SIG-M5 (cell line): ENCODE measurements at places on chromosomes 7 and 10.

GRCh38 chr10:13054844-13055243 is 45.1 kb upstream of the OPTN start:
- no peak for DNase-seq

DNA sequence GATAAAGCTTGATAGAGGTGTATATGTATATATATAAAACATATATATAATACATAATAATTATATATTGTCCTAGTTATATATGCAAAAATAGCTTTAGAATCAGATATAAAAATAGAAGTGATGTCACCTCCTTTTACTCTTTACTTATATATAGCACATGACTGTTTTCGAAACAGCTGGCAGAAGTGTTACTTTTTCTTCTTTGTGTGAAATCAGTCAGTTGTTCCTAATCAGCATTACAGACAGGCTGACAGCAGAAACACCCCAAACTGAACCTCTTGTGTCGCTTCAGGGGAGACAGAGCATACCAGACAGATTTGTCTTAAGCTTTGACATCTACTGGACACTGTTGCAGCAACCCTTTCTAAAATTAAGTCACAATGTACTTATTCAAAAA is 684.9 kb upstream of the CELF2 start:
- no peak for DNase-seq

GRCh38 chr7:47610506-47611044 is 28.7 kb upstream of the TNS3 start:
- DNase-seq = no peak

DNA sequence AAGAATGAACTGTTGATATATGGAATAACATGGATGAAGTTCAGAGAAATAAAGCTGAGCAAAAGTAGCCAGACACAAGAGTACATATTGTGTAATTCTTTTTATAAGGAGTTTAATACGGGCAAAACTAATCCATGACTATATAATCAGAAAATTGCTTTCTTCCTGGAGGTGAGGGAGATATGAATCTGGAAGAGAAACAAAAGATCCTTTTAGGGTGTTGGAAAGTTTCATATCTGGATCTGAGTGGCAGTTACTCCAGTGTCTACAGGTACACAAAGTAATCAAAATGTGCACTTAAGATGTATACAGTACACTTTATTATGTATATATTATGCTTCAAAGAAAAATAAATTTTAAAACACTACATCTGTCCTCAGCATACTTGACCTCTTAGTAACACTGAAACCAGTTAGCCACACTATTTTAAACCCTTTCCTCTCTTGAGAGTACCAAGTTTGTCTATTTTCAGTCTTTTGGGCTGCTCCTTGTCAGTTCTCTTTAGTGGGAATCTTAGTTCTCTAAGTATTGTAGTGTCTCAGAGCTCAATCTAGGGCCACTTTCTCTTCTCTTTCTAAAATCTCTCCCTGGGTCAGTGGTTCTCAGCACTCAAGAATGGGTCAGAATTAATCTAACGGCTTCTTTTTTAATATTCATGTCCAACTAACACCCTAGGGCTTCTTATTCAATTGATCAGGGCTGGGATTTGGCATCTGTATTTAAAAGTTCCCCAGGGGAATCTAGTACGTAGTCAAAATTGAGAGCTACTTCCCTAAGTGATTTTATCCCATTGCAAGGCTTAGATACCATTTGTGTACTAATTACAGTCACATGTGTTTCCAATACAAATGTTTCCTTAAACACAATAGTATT is 4.3 kb upstream of the LIPF start:
- no peak for DNase-seq

GRCh38 chr10:61172182-61172926 is 228.4 kb upstream of the RHOBTB1 start:
- no peak for DNase-seq

DNA sequence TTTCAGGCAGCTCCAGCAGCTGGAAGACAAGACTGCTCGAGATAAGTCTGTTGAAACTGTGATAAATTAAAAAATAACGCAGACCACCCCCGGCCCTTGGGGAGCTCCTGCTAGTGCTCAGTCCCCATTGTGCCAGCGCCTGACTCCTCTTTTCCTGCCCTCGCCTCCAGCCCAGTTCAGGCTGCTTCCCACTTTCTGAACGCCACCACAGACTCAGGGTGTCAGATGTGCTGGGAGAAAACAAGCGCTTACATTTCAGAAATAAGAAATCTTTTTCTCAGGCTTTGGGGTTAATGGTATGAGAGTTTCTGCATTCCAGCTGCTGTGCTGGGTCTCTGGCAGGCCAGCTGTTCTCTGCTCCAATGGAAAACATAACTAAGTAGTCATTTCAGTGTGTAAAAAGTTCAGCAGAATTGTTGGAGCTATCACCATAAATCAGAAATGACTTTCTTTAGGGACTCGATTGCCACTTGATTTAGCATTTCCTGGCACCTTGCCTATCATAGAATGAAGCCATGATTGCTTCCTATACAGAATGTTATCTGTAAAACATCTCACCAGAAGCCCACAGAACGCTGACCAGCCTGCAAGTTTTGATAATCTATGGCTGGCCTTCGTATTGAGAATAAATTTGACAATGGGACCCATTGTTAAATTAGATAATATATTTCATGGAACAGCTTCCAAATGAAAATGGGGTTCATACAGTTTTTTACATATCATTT is 257.0 kb upstream of the ZNF32 start:
- DNase-seq = no peak

GRCh38 chr10:89526358-89526757 is 9.0 kb downstream of the SLC16A12 start:
- DNase-seq = no peak

DNA sequence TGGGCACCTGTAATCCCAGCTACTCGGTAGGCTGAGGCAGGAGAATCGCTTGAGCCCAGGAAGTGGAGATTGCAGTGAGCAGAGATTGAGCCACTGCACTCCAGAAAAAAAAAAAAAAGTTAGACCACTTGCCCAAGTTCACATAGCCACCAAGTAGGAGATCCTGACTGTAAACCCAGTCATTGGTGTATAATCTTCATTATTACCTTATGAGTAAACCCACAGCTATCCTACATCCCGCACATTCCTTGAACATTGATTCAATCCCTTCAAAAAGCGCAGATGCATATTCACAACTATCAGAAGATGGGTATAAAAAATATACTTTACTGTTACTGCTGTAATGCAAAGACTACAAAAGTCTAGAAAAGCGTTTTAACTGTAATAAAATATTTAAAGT is 512.9 kb downstream of the SUGCT start:
- DNase-seq = no peak

DNA sequence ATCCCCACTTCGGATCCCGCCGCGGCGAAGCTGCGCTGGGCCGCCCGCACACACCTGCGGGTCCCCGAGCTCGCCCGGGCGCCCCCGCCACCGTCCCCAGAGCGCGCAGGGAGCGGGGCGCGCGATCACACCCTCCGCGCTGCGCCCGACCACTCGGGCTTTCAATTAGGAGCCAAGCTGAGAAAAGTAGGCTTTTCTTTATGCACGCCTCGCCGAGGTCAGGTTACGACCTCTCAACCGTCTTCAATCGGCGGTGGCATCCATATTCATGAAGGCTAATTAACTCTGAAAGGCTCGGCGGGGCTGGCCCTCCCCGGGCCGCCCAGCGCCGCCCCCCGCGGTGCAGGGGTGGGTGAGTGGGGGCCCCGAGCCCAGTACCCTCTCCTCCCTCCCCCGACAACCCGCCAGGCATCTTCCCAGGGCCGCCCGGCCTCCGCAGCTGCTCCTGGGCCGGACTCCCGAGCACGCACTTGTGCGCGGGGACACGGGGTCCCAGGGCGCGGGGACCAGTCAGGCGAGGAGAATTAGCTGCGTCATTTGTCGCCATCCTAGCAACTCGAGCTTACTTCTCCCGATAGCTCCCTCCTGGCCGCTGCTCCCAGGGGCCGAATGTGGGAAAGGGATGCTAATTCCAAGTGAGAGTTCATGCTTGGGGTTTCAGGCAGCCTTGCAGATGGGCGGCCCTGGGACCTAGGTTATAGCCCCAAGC is 155.5 kb upstream of the LYZL2 start:
- no peak for DNase-seq

- DNase-seq = no peak
Measured at GRCh38 chr7:41029072-41029499, 673.8 kb downstream of the INHBA start.
